Brain pericyte (primary cell): ENCODE measurements at places on chromosomes 1 and 21.

DNA sequence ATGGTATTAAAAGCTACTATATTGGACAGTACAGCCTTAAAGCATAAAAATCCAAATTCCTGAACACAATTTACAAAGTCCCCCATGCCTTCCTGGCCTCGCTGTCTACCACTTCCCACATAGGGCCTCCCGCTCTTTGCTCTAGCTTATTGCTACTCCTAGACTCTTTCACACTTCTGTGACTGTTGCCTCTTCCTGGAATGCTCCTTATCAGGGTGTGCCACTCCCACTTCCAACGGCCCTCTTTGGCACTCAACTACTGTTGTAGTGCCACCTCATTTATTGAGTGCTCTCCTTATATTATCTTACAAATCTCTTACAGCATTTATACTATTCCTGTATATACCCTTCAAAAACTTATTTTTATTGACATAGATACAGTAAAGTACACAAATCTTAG, 4.8 kb downstream of the SARS1 start:
- DNase-seq: no peak

GRCh38 chr21:37758982-37759381, 157.3 kb downstream of the KCNJ6 start:
- DNase-seq: no peak

DNA sequence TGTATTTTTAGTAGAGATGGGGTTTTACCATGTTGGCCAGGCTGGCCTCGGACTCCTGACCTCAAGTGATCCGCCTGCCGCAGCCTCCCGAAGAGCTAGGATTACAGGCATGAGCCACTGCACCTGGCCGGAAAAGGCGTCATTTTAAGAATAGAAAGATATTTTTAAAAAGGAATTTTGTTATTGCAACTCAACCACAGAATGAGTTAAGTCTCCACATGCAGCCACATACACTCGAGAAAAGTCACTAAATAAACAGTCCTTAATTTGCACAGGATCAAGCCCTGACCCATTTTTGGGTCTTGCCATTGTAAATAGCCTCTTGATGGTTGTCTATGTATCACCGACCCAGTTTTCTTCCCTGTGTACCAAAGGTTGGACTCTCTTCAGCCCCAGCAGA, 85.5 kb downstream of the FBXO2 start:
- DNase-seq: no peak

- DNase-seq: no peak
Measured at GRCh38 chr21:16406355-16406754, 676.6 kb downstream of the USP25 start.

DNA sequence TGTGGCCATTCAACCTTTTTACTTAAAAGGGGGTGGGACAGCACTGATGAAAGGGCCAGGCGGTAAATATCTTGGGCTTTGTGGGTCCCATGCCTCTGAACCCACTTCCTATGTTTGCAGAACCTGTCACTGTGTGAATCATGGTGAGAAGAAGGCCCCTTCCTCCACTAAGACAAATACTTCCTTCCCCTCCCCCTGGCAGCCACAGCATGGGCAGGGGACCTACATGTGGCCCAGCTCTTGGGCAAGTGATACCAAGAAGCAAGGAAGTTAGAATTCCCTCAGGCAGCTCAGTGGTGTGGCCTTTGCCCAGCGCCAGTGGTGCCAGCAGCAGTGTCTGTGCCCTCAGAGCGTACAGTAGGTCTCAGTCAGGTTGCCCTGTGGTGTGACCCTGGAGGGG, 168.6 kb downstream of the TRIM33 start:
- no peak for DNase-seq

- DNase-seq: no peak
Measured at GRCh38 chr1:40064797-40065499, 24.4 kb downstream of the CAP1 start.

GRCh38 chr1:245622332-245623014, 467.7 kb downstream of the KIF26B start:
- DNase-seq: no peak

DNA sequence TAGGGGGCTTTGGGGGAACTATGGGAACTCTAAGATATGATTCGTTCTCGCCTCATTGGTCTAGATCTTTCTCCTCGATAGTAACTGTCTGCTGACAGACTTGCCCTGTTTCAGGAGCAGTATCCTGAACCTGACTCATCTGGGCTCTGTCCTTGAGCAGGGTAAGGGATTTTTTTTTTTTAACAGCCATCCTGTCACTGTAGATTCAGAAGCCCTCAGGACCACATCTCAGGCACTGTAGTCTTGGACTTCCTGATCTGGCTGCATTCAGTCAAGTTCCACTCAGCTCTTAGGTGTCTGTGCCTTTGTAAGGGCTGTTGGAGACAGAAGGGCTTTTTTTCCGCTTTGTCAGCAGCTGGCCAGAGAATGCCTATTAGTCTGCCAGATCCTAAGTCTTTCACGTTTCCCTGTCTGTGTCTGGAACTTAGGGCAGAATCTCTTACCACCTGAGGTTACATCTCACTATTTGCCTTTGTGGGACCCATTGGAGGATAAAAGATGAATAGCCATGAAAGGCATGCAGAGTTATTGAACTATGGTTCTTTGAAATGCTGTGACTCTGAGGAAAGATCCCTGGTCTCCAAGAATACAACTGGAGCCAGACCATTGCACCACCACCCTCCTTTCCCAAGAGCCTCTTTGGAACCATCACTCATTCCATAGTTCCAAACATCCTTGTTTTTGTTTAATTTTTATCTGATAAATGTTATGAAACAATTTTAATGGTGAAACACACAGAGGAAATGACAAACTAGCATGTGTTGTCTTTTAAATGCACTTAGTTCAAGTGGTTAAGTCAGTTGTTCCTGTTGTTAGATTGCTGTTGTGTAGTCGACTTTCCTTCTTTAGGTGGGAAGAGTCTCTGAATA, 49.7 kb upstream of the MACF1 start:
- no peak for DNase-seq

DNA sequence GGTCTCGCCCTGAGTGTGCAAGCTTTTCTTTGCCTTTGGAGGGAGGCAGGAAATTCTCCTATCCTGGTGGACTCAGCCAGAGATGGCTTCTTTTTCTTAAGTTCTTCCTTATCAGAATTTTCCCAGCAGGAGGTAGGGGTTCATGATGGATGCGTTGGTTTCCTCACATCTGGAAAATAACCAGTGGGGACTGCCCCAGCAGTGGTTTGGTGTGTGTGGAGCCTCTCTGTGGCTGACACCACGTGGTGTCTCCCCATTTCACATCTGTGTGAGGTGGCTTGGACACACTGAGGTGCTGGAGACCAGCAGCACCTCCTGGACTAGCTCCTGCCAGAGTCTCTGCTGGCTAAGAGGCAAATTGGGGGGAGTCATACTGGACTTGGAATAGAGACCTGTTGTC, 32.6 kb downstream of the B3GALT5 start:
- DNase-seq: no peak

- no peak for DNase-seq
Measured at GRCh38 chr21:37623183-37623582, 256.6 kb downstream of the DYRK1A start.

DNA sequence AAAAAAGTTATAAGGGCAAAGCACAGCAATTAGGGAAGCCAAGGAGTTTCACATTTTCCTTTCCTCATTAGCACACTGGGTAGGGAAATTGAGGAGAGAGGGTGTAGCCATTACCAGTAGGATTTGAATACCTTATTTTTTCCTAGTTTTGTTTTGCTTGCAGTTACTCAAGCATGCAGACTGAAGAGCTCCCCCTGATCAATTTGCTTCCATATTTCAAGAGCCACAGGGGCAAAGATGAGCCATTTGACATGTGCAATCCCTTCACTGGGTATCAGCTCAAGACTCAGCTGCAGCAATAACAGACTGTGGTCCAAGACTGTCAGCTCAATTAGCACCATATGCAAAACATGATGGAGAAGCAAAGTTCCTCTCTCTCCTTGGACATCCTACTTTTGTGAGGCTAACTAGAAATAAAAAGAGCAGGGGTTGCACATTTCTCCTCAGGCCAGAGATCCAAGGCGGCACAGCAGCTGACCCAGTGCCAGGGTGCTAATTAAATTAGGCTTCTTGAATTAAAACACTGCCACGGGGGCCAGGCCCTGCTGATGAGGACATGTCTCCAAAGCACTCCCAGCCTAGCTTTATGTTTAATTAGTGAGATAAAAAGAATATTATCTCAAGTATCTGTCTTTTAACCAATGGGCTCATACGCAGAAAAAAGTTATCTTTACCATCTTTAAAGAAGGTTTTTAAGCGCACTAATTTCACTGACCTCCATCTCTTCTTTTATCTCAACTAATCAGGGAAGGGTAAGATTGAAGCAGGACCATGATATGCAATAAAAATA, 36.7 kb upstream of the LRRC53 start:
- no peak for DNase-seq

DNA sequence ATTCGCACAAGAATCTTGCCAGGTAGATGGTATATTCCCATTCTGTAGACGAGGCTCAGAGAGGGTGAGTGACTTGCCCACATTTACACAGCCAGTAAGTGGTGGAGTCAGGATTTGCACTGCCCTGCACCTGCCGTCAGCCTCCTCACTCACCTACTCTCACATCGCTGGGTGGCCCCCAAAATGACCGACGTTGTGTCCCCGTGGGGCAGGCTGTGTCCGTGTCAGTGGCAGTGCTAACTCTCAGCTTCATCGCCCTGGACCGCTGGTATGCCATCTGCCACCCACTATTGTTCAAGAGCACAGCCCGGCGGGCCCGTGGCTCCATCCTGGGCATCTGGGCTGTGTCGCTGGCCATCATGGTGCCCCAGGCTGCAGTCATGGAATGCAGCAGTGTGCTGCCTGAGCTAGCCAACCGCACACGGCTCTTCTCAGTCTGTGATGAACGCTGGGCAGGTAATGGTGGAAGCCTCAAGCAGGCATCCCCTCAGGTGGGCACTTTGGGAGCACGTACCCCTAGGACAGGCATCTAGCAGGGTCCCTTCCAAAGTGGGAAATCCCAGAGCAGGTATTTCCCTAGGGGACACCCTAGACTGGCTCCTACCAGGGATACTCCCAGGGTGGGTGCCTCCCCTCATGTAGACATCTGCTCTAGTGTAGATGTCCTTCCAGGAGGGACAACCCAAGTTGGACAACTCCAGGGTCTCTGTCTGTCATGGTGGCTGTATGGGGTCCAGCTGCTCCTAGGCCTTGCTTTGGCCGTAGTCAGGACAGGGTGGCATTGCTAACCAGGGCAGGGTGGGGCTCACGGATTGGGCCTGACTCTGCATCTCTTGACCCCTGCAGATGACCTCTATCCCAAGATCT, 3.4 kb downstream of the HCRTR1 start:
- no peak for DNase-seq

DNA sequence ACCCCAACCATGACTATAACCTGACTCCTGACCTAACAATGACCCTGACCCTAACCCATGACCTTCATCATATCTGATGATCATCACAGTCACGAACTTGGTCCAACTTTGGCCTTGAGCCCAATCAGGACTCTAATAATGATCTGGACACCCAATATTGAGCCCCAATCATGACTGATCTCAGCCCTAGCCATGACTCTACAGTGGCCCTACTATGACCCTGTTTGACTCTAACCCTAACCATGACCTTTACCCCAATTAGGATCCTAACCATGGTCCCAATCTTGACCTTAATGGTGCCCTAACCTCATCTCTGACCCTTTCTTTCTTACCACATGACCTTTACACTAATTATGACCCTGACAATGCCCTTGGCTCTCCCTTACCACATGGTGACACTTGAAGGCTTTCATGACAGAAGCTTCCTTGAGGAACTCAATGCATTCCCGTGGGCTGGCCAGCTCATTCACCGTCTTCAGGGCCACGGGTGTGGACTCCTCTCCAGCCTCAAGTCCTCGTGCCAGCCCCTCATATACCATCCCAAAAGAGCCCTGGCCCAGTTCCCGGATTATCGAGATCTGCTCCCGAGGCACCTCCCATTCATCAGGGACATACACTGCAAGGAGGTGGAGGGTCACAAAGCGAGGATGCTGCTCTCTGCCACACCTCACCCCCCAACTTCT, 16.2 kb downstream of the INSRR start:
- no peak for DNase-seq

GRCh38 chr1:214552174-214552608, 789 bp upstream of the PTPN14 start:
- DNase-seq: no peak

- DNase-seq: no peak
Measured at GRCh38 chr1:152801333-152801732, 4.8 kb downstream of the LCE1D start.

DNA sequence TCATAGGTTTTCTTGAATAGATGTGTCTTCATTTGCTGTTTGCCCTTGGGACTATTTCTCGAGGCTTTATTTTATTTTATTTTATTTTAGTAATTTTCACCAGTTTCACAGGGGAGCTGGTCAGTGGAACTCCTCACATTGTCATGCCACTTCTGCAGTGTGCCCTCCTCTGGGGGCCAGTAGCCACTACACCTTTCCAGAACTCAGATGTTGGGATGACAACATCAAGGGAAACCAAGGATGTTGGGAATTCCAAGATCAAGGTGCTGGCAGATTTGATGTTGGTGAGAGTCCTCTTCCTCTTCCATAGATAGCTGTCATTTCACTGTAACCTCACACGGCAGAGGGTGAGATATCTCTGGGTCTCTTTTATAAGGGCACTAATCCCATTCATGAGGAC, 35.5 kb downstream of the SLC26A9 start:
- DNase-seq: no peak

DNA sequence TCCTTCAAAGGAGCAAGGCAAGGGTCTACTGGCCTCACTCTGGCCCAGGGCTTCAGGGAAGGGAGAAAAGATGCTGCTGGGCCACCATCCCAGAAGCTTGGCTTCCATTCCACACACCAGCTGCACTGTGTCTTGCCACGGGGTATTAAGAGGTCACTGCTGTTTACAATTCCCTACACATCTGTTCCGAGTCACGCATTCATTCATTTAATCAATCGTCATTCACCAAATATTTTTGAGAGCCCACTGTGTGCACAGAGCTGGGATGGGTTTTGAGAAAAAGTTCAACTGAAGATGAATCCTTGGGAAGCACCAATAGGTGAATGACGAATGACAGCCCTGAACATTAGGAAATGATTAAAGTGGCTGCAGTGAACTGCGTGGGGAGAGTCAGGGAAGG, 101.7 kb downstream of the NAV1 start:
- no peak for DNase-seq

DNA sequence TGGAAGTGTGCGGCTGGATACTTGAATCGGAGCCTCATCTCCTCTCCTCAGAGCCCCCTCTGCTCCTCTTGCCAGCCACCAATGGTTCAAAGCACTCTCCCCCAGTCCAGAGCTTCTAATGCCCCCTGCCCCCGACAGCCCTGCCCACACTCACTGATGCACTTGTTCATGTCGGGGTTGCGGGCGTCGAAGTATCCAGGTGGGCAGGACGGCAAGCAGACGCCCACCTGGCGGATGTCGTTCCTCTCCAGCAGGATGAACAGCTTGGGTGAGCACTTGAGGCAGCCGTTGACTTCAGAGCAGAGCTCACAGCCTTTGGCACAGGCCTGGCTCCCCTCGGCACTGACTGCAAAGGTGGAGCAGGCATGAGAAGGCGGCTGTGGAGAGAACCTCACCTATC, 18.4 kb downstream of the RSPO1 start:
- DNase-seq: no peak

DNA sequence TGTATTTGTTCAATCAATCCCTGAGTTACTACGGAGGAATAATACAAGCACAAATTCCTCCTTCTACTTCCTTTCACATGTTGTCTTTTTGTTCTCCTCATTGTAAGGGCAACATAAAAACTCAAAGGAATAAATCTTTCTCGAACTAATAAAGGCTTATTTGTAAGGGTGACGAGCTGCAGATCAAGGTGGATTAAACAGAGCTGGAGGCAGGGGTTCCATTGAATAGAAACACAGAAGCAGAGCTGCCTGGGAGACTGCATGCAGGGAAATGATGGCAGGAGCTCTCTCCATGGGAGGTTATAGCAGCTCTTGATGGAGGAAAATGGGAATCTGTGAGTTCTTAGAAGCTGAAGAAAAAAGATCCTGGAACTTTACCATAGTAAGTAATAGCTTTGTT, 160.2 kb downstream of the CYYR1 start:
- DNase-seq: no peak
